ENCODE measurements at places on chromosomes 13 and 19. TPM values are rescaled to one million over a fixed set of nuclear protein-coding genes. Genes with fewer than 3 reads are reported as not detected.

MPND gene
- total RNA-seq, result 5.8 TPM

LILRA5 gene
- not detected for total RNA-seq

PSG11 gene
- total RNA-seq, result not detected

FXYD7 gene
- not detected for total RNA-seq

SYT5 gene
- total RNA-seq, result under 0.01 TPM

TINCR gene
- 0.09 TPM for total RNA-seq

RXFP2 gene
- total RNA-seq, result not detected

GRK1 gene
- total RNA-seq, result under 0.01 TPM

CCDC70 gene
- total RNA-seq, result not detected

TPTE2 gene
- not detected for total RNA-seq

LILRB3 gene
- total RNA-seq, result not detected

KLK3 gene
- not detected for total RNA-seq

ZNF573 gene
- 4.3 TPM for total RNA-seq

NCR1 gene
- not detected for total RNA-seq

SIGLECL1 gene
- total RNA-seq, result not detected

DIS3 gene
- 31.2 TPM for total RNA-seq

SWSAP1 gene
- total RNA-seq, result 0.43 TPM

ZNF724 gene
- total RNA-seq, result 1.6 TPM

ZNF230 gene
- total RNA-seq, result 4.7 TPM

LRRC25 gene
- total RNA-seq, result 0.14 TPM

OR4F17 gene
- total RNA-seq, result under 0.01 TPM

CRX gene
- total RNA-seq, result not detected

CRLF1 gene
- 28.7 TPM for total RNA-seq

SIGLEC9 gene
- total RNA-seq, result 0.09 TPM

ZNF723 gene
- not detected for total RNA-seq

SIGLEC11 gene
- not detected for total RNA-seq

PTGER1 gene
- total RNA-seq, result 25.6 TPM

TTYH1 gene
- total RNA-seq, result not detected

PSG2 gene
- not detected for total RNA-seq

GPC6 gene
- 41.4 TPM for total RNA-seq

PGLYRP1 gene
- total RNA-seq, result not detected

OR7D2 gene
- total RNA-seq, result not detected

ATXN8OS gene
- not detected for total RNA-seq

DZIP1 gene
- total RNA-seq, result 22.5 TPM

C19orf38 gene
- total RNA-seq, result 0.09 TPM

FCHO1 gene
- total RNA-seq, result 0.14 TPM

ERICH6B gene
- not detected for total RNA-seq

HOOK2 gene
- 15.8 TPM for total RNA-seq

S1PR5 gene
- total RNA-seq, result 0.74 TPM

MRPL4 gene
- total RNA-seq, result 14.2 TPM

DNAJB1 gene
- total RNA-seq, result 41.1 TPM

ZNF112 gene
- total RNA-seq, result 6.8 TPM

ZNF90 gene
- 0.57 TPM for total RNA-seq

TGFBR3L gene
- total RNA-seq, result 0.85 TPM

PLPP2 gene
- 14.4 TPM for total RNA-seq

JSRP1 gene
- 0.37 TPM for total RNA-seq

TMEM221 gene
- under 0.01 TPM for total RNA-seq

MISP gene
- total RNA-seq, result 0.18 TPM

KLK12 gene
- total RNA-seq, result not detected

PPM1N gene
- total RNA-seq, result 2.6 TPM

OLFM2 gene
- 2.8 TPM for total RNA-seq

FBXL12 gene
- 16.5 TPM for total RNA-seq

KANK3 gene
- total RNA-seq, result 0.18 TPM

FGF14 gene
- total RNA-seq, result 0.14 TPM

ANO8 gene
- total RNA-seq, result 1.6 TPM

ADM5 gene
- 0.28 TPM for total RNA-seq

ARHGEF1 gene
- total RNA-seq, result 26.2 TPM

TMEM272 gene
- total RNA-seq, result not detected
